ENCODE measurements at places on chromosomes 12 and 14. TPM values are rescaled to one million over a fixed set of nuclear protein-coding genes. Genes with fewer than 3 reads are reported as not detected.
A peak's percentile ranks its signal among the peaks of the same experiment; 100 is the strongest.

- DNase-seq, result no peak
These were observed 1.9 kb downstream of the GYS2 start for GRCh38 chr12:21602774-21603173.

DNA sequence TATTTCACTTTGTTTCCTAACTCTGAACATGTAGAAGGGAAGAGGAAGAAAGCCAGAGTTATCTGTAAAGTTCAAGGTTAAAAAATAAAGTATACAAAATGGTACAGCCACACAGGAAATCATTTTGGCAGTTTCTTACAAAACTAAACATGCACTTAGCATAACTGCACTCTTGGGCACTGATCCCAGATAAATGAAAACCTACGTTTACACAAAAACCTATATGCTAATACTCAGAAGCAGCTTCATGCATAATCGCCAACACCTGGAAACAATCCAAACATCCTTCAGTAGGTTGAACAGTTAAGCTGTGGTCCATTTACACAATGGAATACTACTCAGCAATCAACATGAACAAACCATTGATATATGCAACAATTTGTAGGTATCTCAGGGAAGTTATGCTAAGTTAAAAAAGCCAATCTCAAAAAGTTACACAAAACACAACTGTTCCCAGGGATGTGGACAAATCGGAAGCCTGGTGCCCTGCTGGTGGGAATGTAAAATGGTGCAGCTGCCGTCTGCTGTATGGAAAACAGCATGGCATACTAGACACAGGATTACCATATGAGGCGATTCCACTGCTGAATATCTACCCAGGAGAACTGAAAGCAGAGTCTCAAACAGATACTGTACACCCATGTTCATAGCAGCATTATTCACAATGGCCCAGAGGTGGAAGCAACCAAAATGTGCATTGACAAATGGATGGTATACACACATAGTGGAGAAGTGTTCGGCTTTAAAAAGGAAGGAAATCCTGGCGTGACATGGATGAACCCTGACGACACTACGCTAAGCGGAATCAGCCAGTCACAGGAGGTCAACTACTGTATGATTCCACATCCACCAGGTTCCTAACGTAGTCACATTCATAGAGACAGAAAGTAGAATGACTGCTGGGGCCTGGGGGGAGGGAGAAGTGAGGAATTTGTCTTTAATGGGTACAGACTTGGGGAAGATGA lies 37.7 kb downstream of the NRDE2 start:
- DNase-seq, result no peak

DNA sequence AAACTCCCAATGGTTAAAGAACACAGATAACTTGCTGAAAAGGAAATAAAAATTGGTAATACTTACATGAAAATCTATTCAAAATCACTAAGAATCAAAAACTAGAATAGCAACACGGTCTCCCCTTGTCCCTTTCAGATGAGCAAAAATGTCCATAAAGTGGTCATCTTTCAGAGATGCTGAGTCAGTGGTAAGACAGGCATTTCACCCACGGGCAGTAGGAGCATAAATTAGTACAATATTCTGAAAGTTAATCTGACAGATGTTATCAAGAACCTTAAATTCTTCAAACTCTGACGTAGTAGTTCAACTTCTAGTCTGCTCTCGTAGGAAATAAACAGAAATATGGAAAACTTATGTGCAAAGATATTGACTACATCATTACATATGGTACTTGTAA lies 33.1 kb upstream of the GNPNAT1 start:
- DNase-seq, result no peak

CPNE6 gene
- not detected for total RNA-seq

DNA sequence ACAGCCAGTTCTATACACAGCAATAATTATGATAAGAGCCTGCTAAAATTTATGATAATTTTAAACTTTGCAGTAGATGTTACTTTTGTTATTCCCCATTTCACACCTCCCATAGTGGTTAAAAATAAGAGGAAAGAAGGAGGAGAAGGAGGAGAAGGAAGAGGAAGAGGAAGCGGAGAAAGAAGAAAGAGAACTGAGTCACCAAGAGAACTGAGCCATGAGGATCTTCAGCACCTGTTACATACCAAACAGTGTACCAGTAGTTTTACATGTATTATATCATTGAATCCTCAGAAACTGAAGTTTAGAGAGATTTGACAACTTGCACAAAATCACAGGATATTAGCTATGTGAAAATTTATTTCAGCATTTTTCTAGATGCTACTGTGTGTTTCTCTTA lies 3.9 kb downstream of the CD163 start:
- no peak for DNase-seq

- DNase-seq, result no peak
These were observed 100.3 kb upstream of the PLEKHG7 start for GRCh38 chr12:92602476-92602875.

DNA sequence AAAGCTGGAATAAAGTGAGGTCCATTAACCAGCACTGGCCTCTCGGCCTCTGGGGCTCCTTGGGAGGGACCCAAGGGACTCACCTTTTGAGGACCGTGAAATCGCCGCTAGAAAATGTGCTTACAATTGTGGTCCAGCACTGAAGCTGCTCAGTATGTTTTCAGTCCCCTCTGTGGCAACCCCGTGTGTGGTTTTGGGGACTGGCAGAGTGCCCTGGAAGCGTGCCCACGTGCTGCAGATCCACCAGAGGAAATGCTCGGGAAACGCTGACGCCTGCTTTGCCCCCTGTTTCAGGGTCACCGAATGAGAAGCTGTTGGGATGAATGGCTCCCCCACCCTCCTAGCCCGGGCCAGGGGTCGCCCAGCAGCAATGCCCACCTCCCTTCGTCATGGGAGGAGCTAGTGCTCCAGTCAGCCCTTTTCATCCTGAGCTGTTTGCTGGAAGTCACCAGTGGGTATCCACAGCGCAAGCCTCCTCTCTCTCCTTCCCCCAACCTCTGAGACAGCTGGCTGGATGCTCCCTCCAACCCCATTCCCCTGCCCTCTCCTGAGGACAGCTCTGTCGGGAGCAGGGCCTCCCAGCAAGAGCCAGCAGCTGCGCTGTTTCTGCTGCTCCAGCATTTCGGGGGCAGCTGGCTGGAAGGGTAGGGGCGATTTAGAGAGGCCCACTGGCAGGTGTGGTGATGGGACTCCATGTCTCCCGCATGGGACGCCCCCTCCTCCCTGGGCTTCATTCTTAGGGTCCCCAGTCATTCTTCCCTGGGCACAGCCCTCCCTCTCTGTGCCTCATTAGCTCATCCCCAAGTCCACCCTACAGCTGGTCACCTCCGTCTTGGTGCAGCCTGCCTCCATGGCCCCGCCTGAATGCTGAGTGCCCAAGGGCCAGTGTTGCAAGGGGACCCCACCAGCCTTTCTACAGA lies 33.2 kb upstream of the PPP1R13B start:
- DNase-seq, result peak; percentile 81

GRCh38 chr12:1518591-1519516 lies 75.5 kb downstream of the FBXL14 start:
- DNase-seq, result peak; percentile 93

DNA sequence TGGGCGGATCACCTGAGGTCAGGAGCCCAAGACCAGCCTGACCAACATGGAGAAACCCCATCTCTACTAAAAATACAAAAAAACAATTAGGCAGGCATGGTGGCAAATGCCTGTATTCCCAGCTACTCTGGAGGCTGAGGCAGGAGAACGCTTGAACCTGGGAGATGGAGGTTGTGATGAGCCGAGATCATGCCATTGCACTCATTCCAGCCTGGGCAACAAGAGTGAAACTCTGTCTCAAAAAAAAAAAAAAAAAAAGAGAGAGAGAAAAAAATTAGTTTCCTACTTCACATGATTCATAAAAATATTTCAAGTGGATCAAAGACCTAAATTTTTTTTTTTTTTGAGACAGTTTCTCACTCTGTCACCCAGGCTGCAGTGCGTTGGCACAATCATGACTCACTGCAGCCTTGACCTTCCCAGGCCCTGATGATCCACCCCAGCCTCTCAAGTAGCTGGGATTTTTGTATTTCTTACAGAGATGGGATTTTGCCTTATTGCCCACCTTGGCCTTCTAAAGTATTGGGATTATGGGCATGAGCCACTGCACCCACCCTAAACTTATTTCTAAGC lies 24.9 kb downstream of the FCF1 start:
- DNase-seq, result peak; percentile 17

DNA sequence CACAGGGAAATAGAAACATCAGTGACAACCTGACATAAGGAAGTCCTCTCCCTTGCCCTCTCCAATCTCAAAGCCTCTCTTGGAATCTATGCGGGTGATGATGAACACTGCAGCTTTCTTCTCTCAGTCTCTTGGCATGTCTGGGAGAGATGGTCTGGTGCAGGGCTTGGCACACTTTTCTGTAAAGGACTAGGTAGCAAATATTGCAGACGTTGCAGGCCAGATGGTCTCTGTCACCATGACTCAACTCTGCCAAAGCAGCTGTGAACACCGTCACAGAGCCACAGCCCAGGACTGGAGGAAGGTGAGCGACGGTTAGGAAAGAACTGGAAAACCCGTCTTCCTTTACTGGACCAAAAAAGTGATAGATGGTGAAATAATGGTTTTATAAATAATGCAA lies 591.0 kb upstream of the TMEM132C start:
- DNase-seq, result no peak

DAZAP2 gene
- 226 TPM for total RNA-seq

SLC4A8 gene
- total RNA-seq, result 16.6 TPM

GRCh38 chr12:46455648-46456352 lies 83.2 kb upstream of the SLC38A2 start:
- peak; percentile 40 for DNase-seq

DNA sequence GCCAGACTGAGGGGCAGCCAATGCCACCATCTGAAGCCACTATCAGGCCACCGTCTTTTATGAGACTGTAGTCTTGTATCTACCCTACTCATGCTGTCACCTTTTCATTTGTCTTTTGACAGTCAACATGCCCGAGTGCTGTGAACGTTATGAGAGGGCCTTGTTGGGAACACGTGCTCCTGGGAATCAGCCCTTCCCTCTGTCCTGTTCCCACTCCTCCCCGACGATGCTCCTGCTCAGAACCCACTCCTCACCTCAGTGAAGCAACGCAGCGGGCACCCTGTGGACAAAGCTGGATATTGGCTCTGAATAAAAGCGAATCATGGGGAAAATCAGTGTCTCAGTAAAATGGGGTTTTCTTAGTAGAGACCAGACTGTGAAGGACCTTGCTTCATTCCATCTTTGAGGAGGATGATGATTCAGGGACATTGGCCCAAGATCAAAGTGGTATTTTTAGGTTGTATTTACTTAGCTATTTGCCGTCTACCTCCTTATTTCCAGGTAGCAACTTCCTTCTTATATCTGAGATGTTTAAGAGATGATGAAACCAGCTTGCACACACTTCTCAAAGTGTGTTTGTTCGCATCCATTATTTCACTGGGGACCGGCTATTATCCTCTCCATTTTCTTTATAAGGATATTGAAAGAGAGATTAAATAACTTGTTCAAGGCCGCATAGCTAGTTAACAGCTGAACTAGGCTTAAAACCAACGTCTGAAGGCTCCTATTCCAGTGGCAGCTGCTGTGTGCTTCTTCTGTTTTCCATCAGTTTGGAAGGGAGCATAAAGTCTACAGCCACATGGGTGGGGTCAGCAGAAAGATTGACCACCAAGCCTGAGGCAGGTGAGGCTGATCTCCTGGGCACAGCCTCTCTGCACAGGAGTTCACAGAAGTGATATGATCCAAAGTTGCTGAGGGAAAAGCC lies 43.9 kb upstream of the CTDSP2 start:
- DNase-seq, result no peak

RNASE7 gene
- not detected for total RNA-seq

Data from Daoy (cell line).